ENCODE measurements at places on chromosomes 7 and 10.
A peak's percentile ranks its signal among the peaks of the same experiment; 100 is the strongest.

DNA sequence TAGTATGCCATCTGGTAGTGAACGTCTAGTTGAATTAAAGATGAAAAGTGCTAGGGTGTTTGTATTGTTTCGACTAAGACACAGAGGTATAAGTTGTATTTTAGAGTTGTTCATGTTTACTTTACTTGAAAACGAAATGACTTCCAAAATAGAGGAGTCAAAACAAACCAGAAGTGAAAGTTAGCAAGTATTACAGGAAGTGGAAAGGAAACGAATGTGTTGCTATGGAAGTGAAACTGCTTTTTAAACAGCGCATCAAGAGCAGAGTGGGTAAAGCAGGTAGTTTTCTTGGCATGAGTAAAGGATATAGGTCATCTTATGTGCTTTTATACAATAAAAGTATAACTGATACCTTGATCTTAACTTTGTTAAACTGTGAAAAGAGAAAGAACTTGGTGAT lies 20.0 kb upstream of the GALNTL5 start:
- no peak for DNase-seq

GRCh38 chr10:51804866-51805265 lies 105.5 kb upstream of the CSTF2T start:
- DNase-seq = peak; percentile 59

DNA sequence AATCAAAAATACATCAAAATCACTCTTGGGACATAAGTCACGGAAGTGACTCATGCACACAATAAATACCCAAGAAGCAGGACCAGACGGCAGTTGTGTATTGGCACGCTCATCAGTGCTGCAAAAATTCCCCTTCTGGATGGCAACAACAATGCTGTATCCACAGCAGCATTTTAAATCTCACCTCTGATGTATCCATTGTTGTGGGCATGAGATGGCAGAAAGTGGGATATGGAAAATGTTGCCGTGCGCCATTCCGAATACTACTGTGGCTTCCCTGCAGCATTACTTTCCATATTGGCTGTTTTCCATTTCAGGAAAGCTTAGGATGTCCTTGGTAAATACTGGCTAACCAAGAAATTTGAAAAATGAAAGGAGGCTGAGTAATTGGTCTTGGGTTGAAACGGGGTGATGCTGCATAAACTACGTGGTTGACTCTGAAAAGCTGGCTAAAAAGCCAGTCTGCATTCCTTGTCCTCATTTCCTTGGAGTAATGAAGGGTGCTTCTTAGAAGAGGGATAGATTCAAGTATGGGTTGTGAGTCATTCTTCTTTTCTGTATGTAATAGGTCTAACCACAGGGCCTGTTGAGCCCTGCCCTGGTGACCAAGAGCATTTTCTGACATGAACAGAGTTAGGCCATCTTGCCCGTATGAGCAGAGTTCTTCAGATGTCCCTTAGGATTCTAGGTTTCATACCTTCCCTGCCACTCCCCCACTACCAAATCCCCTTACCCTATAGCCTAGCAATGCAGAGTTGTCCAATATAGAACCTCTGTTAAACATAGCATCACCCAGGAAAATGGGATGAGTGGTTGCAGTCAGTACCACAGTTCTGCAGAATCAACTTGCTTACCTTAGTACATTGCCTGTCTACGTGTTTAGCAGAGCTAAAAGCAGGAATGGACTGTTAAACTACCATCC lies 36.3 kb upstream of the TOMM7 start:
- DNase-seq = peak; percentile 99

- peak; percentile 74 for DNase-seq
Measured at GRCh38 chr10:86688398-86688921, 20.1 kb downstream of the LDB3 start.

GRCh38 chr10:68403701-68404100 lies 3.4 kb downstream of the RUFY2 start:
- DNase-seq = no peak

DNA sequence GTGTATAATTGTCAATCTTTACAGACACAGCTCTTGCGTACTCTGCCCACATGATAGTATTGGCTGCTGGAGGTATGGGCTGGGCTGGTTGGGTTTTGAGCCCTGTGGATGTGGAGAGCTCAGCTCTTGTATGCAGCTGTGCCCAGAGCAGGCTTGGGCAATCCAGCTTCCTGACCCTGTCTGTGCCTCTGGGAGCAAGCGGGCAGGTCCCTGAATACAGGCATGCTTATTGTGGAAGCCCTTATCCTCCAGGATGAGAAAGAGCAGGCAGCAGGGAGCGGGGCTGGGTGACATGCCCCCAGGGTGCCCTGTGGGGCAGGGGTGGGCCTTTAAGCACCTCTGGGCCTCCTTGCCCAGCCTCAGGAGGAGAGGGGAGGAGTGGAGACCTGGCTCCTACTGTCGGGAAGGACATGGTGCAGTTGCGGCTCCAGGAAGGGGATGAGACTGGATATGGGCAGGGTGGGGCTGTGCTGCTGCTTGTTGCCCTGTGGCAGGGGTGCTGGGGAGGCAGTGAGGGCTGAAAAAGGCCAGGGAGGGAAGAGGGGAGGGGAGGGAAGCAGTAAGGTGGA lies 32.7 kb upstream of the SH2D4B start:
- DNase-seq = no peak

DNA sequence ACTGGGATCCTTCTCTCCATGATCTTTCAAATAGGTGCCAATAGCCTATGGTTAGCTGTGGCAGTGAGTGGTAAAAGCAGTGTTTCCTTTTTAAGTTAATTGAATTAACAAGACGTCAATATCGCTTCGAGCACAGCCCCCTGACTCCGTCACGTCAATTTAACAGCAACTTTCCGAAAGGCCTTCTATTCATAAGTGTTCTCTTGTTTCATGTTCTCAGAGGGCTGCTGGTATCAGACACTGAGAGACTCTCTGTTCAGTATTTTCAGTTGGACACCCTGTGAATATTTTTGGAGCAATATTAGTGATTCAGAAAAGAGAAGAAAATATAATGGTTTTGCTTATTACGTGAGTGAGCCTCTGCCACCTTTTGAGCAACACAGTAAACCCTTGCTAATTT lies 174.2 kb upstream of the INSYN2A start:
- DNase-seq = no peak

- DNase-seq = peak; percentile 62
Measured at GRCh38 chr10:10205906-10206305, 811.8 kb upstream of the CELF2 start.

DNA sequence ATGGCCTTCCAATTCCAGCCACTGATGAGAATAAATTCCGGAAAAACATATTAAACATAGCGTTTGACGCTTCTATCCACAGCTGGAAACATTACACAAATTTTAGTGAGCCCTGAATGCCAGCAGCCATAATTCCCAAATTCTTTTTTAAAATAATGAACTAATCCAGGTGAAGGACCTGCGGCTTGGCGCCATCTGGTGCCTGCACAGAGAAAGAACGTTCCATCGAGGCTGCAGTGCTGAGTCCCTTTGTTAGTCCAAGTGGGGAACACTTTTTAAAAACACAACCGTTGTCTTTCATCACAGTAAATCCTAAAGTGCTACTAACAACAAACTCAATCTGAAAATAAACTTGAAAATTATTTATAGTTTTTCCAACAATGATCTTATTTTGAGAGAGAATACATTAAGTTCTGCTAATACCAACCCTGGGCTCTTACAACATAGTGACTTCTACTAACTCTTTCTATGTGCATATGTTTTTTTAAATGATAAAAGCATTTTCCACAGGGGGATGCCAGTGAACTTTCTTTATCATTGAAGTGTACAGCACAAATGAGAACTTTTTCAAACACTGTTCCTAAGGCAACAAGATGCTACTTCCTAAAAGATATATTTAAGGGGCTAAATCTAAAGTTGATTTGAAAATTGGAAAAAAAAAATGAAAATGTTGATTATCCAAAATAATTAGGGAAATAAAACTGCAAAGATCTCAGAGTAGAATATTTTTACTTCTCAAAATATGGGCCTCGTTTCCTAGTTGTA lies 166.9 kb upstream of the RNF32 start:
- peak; percentile 3 for DNase-seq

DNA sequence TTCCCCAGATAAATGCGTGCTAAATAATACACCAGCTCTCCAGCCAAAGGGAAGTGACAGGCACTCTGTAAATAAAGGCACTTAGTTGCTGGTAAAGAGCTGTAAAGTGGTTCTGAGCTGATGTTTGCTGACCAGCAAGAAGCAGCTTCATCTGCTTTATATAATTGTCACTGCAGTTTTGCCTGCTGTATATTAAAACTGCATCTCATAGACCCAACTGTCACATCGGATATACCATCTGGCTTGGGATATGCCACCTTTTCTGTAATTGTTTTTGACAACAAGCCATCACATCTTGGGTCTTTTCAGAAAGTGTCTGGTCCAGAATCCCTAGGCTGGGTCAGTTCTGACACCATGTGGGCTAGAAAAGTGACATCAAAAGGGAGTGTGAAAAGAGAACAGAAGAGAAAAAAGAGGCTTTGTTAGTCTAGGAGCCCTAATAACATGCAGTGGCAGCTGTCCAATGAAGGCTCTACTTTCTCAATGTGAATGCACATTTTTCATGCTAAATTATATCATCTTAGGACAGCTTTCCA lies 697.6 kb downstream of the KCNMA1 start:
- DNase-seq = no peak

DNA sequence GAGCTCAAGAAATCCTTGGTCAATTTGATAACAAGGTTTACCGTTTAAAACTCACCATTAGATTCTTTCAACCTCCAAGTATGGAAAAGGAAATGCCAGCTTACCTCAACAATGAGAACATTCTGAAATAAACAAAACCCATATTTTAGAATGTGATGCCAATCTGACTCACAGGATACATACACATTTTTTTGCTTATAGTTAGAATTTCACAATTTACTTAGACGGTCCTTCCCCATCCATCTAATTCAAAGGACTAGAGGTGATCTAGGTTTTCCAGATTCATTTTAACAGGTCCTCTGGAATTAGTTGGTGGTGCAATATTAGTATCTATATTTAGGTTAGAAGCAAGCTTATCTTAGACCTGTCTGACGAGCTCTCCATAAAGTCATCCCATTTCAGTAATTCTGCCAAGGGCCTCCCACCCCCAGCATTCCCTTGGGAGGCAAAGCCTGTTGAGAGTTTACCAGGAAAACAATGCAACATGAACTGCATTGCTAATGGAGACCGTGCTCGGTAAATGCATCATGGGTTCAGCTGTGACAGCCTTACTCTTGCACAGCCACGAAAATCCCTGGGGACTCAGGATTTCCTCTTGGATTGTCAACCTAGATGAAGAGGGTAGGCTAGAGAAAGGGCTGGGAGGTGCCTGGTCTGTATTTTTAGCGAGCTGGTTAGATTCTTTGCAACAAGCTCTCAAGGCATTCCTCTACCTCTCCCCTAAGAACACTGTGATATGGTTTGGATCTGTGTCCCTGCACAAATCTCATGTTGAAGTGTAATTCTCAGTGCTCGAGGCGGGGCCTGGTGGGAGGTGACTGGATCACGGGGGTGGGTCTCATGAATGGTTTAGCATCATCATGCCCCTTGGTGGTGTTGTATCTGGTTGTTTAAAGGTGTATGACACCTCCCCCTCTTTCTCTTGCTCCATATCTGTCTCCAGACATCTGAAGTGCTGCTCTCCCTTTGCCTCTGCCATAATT lies 93.8 kb downstream of the PRTFDC1 start:
- peak; percentile 74 for DNase-seq

- DNase-seq = no peak
Measured at GRCh38 chr10:34845070-34845469, 30.0 kb upstream of the PARD3 start.

DNA sequence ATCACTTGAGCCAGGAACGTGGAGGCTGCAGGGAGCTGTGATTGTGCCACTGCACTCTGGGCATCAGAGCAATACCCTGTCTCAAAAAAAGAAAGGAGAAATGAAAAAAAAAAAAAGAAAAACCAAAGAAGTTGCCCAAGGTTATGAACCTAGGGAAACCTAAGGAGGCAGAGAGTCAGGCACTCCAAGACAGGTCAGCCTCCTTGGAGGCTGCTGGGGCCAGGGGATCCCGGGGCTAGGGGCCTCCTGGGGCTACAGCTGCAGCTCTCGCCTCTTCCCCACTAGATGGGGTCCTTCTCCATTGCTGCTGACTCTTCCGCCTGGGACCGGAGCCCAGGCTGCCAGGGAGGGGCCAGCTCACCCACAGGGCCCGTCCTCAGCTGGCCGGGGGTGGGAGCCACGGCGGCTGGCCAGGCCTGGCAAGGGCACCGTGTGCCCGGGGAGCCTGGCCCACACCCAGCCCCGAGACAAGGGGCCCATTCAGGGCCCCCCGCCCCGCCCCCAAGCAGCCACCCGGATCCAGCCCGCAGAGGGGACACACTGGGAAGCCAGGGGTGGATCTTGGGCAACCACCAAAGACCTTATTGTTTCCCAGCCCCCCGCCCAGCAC lies 1.7 kb upstream of the SPACDR start:
- peak; percentile 74 for DNase-seq

DNA sequence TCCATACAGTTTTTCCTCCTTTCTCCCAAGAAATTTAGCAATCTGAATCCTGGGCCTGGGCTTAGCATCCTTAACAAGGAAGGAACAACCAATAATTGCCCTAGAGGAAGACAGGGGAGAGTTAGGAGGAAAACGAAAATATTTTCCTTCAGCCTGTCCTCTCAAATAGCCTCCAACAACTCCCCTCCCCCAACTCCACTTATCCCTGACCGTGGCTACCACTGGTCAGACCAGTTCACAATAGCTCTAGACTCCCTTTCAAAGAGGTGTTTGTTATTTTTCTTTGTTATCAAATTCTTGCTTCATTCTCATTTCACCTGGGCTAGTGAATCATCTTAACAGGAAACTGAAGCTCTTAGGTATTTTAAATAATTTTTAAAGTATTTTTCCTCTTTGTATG lies 114.1 kb downstream of the CPED1 start:
- DNase-seq = no peak
